ENCODE measurements at places on chromosomes 6 and 20. TPM values are rescaled to one million over a fixed set of nuclear protein-coding genes. Genes with fewer than 3 reads are reported as not detected.
A peak's percentile ranks its signal among the peaks of the same experiment; 100 is the strongest.

DNA sequence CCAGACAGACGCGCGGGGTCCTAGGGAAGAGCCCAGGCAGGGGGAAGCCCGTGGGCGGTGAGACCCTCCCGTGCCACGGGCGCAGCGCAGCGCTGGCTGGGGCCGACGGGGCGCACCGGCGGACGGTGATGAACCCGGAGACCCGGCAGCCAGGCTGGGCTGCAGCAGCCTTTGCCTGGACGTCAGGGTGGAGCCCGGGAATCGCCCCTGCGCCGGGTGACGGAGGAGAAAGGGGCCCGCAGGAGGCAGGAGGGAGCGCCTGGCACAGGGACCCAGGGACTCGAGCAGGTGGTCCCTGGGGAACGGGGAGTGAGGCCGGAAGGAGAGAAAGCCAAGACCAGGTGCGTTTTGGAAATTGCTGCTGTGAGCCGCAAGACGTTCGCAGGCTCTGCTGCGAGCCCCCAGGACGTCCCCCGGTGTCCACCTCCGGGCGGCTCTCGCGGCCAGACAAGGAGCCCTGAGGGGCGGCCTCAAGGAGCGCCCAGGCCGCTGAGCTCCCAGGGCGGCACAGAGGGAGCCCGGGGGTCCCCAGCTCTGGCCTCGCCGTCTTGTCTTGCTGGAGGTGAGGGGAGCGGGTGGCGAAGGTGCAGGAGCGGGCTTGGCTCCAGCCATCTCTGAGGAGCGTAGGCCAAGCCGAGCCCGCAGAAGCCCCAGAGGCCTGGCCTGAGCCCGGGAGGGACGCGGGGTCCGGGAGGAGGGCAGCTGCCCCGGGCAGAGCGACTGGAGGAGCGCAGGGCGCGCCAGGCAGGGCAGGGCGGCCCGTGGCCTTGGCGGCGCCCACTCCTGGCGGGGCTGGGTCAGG, 191.2 kb upstream of the PDE10A start:
- DNase-seq, result no peak

The CYP39A1 gene
- not detected for total RNA-seq

DNA sequence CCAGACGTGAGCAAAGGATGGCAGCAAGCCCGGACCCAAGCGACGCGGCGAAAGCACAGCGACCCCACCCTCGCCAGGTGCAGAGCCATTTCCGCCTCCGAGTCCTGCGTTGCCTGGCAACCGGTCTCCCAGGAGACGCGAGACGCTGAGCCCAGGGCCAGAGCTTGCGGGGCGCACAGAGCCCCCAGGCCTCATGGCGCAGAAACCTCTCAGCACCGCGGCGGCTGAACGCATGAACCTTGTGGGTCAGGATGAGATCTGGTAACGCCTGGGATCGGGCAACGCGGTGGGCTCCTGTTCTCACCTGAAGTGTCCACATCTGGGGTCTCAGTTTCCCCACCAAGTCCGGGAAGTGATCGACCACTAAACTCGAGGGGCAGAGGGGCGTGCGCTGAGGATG, 77.7 kb downstream of the ANKRD60 start:
- no peak for DNase-seq

DNA sequence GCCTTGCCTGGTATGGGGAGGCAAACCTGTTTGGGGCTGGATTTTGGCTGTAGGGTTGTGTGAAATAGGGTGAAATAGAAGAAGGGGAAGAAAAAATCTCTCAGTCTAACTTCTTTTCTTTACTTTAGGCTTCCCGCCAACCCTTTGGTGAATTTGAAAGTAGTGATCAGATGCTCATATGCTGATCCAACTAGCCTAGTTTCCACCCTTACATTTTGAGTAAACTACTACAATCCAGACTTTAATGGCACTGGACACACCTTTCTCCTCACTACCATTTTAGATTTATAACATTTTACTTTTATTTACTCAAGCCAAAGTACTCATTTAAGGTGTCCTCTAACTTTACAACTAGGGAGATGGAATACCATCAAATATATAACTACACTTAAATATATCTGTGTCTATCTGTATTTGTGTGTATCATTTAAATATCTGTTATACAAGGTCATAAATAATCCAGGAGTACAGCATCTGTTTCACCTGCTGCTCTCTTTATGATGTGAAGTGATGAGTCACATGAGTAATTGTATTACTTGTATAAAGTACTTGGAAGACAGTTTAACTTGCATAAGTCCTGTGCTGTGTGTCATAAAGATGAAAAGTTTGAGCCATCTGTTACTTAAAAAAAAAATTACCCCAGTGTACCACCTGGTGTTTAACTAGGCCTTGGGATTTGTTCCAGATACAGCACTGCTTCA, 172.1 kb downstream of the CDKAL1 start:
- no peak for DNase-seq

The TCF15 gene
- not detected for total RNA-seq

The RAET1E gene
- not detected for total RNA-seq

- no peak for DNase-seq
These were observed 20.9 kb upstream of the KCNG1 start for GRCh38 chr20:51043811-51044210.

DNA sequence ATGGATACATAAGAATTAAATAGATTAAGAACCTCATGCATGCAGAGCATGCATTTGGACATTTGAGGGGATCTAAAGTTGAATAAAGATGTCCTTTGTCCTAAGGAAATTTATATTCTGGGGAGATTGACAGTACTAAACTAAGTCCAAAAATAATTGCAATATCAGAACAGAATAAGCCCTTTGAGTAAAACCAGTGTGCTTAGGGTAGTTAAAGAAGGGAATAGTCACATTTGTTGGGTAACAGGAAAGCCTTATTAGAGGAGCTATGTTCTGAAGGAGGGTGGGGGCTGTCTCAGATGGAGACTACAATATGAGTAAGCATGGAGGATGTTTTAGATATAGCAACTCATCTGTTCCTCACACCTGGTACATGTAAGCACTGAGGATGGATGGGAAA, 35.8 kb downstream of the CDC5L start:
- no peak for DNase-seq

GRCh38 chr6:13709689-13710551, 1.7 kb downstream of the RANBP9 start:
- DNase-seq, result no peak

DNA sequence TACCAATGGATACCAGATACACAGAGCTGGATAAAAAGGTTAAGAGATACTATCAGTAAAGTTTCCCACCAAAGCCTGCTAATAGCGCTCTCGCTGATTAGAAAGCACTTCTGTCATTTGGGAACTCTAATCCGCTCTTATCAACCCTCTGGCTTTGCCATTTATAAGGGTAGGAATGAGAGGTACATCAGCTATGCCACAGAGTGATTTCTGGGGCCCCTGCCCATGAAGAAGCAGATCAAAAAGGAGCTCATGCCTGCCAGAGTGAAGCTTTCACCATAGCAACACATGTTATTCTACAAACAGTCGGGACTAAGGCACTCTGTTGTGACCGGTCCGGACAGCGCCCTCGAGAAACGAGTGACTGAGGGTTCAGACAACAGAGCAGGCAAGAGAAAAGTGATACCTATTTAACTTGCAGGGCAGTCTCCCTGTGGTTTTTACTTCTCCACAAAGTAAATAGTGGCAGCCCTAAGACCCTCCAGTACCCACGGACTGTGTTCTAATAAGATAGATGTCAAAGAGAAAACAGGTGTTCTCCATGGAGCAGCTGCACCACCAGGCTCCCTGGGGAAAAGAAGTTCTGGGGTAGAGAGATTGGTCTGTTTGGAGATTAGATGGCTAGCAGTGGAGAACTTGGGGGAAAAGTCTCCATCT, 5.6 kb downstream of the TRAM2 start:
- no peak for DNase-seq

DNA sequence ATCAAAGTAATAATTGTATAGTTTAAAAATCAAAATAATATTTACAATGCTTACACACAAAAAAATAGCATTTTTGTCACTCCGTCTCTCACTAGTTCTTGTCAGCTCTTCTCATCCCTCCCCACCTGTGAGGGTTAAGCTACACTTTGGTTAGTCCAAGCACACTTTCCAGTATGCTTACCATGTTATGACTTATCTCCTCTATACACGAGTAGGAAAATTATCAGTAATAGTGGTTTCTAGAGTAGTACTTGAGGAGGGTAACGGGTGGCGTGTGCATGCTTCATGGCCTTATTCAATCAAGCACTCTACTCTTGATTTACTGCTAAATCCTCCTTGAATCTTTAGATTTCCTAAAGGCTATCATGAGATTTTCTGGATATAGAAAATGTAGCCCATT, 443.7 kb downstream of the UTRN start:
- no peak for DNase-seq

- no peak for DNase-seq
These were observed 58.9 kb upstream of the RREB1 start for GRCh38 chr6:7048894-7049293.

GRCh38 chr6:66771626-66772025, 1064.6 kb upstream of the EYS start:
- DNase-seq, result no peak

- no peak for DNase-seq
These were observed 199.6 kb downstream of the ISM1 start for GRCh38 chr20:13420625-13421024.

GRCh38 chr6:125471667-125472066, 169.9 kb upstream of the HDDC2 start:
- no peak for DNase-seq

- no peak for DNase-seq
These were observed 171.4 kb upstream of the RSPO3 start for GRCh38 chr6:126947070-126947469.

- DNase-seq, result no peak
These were observed 139.0 kb upstream of the JAG1 start for GRCh38 chr20:10812759-10813327.

DNA sequence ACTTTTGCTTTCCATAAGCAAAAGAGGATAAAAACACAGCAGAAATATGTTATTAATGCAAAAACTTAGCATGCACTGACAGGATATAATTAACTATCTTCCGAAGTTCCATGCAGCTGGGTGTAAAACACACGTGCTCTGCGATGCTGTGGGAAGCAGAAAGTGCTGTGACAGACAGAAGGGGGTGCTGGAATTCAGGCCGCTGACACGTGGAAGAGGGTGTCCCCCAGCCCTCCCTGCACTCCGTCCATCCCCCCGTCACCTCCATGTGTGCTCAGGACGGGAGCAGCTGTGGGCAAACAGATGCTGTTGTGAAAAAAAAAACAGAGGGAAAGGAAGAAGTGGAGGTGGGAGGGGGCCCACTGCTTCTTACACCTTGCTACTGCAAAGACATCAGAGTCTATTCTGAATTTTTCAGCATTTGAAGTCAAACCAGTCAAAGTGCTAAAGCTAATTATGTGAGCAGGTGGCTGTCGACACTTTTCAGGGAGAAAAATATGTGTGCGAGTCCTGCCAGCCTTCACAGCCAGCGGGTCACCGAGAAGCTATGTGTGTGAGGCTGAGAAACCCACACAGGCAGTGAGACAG, 175.9 kb upstream of the AFDN start:
- DNase-seq, result no peak

The IL17F gene
- total RNA-seq, result 2.3 TPM

GRCh38 chr6:56796196-56796532, 153.5 kb upstream of the DST start:
- DNase-seq, result no peak

The LY86 gene
- total RNA-seq, result 0.53 TPM

DNA sequence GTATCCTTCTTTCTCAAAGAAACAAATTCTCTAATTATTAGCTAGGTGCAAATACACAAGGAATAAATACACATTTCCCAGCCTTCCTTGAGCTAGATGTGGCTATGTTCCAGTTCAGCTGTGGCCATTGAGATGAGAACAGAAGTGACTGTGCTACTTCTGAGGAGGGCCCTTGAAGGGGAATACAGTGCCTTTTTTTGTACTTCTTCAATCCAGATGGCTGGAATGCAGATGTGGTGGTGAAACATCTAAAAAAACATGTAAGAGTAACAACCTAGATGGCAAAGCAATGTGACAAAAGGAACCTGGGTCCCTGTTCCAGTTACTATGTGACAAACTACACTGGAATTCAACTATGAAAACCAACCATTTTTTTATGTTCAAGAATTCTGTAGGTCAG, 115.4 kb upstream of the DST start:
- no peak for DNase-seq

The ANKRD66 gene
- total RNA-seq, result not detected

DNA sequence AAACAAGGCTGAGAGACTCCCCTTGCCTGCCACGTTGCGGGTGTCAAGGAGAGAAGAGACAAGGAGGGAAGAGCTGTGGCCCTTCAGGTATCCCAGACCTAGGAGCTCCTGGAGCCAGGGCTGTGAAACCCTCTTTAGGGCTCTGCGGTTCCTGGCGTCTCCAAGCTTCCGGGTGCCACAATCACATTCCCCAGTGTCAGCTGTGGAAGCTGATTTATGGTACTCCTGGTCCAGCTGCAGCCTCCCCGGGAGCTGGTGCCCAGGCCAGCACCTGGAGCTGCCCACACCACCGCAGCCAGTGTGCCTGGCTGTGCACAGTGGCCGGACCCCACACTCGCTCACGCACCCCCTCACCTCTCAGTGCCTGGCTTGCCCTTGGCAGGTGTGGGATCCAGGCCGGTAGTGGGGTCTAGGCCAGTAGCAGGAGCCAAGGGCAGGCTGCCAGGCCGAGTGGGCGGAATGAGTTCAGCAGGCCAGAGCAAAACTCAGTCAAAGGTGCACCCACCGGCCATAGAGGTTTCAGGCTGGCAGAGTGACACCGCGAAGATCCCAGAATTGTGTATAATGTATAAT, 58.9 kb upstream of the L3MBTL3 start:
- DNase-seq, result no peak

GRCh38 chr20:45368221-45368980, 5.4 kb downstream of the SYS1 start:
- DNase-seq, result peak; percentile 24

GRCh38 chr20:63035603-63036185, 28.9 kb upstream of the BHLHE23 start:
- no peak for DNase-seq

The DUSP15 gene
- not detected for total RNA-seq

DNA sequence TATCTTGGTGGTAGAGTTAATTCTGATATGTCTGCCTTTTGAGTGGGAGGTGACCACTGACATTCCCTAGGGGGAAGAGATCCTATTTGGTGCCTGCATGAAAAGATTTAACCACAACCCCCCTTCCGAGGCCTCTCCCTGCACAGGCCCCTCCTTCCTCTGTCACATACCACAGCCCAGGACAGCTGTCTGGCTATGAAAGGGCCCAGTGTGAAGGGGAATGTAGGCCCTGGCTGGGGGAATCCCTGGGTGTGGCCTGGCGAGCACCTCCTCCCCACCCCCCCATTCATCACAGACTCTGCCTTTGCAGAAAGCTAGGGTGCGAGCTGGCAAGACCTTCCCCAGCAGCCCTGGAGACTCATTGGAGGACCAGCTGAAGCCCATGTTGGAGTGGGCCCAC, 27.4 kb upstream of the MAPRE1 start:
- DNase-seq, result no peak

GRCh38 chr6:32249262-32249661, 25.4 kb upstream of the NOTCH4 start:
- DNase-seq, result no peak
